ENCODE measurements at places on chromosomes 2 and 18.

- DNase-seq, result no peak
Measured at GRCh38 chr2:187477051-187477450, 29.0 kb upstream of the CALCRL start.

DNA sequence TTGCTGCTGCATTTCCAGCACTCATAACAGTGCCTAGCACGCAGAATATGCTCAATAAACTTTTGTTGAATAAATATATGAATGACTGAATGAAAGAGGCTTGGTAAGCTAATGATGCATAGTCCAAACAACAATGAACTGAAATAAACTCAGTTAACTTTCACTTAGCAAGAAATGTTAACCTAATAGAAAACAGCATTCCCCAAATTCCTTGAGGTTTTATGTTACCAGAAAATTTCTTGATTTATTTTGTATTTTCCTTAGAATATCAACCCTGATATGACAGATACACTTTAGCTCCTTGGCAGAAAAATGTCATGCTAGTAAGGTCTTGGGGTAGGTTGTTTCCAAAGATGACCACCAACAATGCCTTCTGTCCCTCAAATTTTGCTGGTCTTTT is 217.4 kb downstream of the KCNE4 start:
- DNase-seq, result no peak

- no peak for DNase-seq
Measured at GRCh38 chr2:25328152-25329085, 13.3 kb downstream of the DNMT3A start.

DNA sequence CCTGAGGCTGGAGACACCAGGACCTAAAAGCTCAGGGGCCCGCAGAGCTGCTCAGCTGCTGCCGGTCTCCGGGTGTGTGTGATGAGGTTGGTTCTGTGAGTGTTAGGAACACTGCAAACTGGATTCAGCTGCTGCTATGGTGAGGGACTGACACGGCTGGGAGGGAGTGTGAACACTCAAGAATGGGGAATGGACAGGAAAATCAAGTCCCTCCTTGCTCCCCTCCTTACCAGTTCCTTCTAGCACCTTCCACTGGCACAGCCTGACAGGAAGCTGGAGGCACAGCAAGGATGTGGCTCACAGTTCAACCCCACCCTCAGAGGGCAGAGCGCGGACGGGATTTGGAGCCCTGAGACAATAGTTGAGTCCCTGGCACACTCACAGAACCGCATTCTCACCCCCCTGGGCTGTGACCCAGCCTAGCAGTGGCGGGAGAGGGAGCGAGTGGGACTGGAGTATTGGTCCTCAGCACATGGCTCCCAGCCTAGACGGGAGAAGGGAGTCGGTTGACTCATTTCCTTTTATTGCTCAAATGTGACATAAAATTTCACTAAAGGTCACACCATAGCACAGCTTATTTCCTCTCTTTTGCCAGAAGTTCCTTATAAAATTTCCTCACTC is 42.5 kb downstream of the LRRC30 start:
- DNase-seq, result no peak

DNA sequence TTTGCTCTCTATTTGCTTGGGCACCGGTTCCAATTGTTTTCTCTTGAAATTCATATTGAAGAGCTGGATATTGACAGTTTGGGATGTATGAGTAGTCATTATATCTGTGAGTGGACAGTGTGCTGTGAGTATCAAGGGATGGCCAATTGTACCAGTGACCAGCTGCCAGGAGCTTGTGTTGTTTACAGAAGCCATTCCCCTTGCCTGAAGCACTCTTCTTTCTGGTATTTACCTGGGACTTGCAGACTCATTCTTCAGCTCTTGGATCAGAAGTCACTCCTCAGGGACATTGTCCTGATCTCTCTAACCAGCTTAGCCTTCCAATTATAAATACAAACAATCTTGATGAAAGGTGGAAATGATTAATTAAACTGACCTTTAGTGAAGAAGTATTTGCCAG is 438.3 kb upstream of the LRATD1 start:
- no peak for DNase-seq

GRCh38 chr2:88187038-88187676 is 17.0 kb downstream of the THNSL2 start:
- DNase-seq, result peak; percentile 32

- no peak for DNase-seq
Measured at GRCh38 chr2:70890469-70891065, 45.1 kb upstream of the ATP6V1B1 start.

DNA sequence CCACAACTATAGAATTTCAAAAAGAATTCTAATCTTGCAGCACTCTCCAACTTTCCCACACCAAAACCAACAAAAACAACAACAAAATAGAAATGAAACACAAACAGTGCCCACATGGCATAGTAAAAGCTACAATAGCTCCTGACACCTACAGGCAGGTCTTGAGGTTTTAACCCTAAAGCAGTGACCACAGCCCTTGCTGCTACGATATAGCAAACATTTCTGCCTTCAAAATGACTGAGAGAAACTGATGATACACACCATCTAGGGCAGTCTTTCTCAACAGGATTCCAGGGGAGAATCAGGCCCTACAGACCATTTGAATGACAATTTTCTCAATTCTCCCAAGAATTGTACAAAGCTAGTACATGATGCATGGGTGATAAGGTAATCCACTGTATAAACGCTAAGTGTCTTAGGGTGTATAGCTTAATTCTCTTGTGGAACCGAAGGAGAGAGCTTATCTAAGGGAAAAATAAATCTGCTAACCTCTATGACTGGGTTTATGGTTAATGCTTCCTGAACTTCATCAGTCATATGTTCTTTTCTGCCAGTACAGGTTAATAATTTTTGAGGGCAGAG is 46.5 kb downstream of the TRAK2 start:
- DNase-seq, result no peak

- no peak for DNase-seq
Measured at GRCh38 chr2:10573709-10574108, 116.1 kb downstream of the NOL10 start.

- DNase-seq, result no peak
Measured at GRCh38 chr18:6759579-6759978, 30.1 kb downstream of the ARHGAP28 start.

DNA sequence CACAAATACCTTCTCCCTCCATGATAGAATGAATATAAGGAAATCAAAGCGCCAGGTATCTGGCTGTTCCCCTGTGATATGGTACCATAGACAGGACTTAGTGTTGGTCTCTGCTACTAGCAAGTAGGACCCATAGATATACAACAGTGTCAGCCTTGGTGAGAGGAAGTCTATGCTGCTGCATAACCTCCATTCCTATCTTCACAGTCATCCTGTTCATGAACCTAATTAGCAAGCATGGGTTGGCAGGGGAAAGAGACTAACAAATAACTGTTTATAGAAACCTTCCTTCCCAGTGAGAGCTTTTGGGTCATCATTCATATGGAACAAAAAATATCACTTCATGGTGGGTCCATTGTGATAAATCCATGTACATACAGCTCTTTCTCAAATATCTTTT is 188.9 kb upstream of the FAM98A start:
- DNase-seq, result no peak

DNA sequence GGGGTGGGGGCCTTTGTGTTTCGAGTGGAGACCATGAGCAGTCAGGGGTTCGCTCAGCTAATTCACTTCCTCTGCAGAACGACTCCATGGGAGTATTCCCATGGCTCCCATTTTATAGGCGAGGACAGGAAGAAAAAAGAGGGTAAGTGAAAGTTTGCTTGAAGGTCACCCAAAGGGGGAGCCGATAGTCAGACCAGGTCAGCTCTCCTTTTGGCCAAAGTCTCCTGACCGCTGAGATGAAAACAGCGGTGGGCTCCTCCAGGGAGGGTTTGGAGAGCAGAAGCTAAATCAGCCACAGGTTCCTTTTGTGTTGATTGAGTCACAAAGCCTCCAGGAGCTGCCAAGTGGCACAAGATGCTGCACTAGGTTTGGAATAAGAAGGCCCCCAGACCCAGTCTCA is 34.1 kb upstream of the CTAGE1 start:
- no peak for DNase-seq

GRCh38 chr2:149692961-149693396 is 105.4 kb upstream of the MMADHC start:
- DNase-seq, result no peak

- DNase-seq, result no peak
Measured at GRCh38 chr2:232537079-232537478, 2.4 kb upstream of the CHRNG start.

DNA sequence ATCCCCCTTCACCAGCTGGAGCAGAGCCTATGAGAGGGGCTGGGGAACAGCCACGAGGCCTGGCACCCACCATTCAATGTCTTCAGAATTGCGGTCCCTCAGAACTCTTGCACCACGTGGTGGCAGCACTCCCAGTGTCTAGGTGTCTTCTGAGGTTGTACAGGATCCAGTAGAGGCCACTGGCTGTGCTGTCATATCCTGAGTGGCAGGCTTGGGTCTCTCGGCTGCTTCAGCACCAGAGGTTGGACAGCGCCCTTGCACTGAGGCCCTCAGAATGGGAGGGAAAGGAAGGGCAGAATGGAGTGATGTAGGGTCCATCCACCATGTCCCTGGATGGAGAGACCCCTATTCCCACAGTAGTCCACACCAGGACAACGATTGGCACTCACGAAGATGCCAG is 112.0 kb upstream of the TEKT4 start:
- DNase-seq, result no peak

- DNase-seq, result no peak
Measured at GRCh38 chr2:188332619-188333018, 40.9 kb downstream of the GULP1 start.

- DNase-seq, result no peak
Measured at GRCh38 chr2:65880436-65880835, 448.0 kb upstream of the SPRED2 start.

DNA sequence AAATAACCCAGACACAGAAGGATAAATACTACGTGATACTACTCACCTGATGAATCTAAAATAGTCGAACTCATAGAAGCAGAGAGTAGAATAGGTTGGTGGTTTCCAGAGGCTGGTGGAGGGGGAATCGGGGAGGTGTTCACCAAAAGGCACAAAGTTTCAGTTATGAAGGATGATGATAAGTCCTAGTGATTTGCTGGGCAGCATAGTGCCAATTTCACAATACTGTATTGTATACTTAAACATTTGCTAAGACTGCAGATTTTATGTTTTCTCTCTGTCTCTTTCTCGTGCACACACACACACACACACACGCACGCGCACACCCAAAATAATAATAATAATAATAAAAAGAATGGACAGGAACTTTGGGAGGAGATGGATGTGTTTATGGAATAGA is 220.3 kb upstream of the EPAS1 start:
- DNase-seq, result no peak

DNA sequence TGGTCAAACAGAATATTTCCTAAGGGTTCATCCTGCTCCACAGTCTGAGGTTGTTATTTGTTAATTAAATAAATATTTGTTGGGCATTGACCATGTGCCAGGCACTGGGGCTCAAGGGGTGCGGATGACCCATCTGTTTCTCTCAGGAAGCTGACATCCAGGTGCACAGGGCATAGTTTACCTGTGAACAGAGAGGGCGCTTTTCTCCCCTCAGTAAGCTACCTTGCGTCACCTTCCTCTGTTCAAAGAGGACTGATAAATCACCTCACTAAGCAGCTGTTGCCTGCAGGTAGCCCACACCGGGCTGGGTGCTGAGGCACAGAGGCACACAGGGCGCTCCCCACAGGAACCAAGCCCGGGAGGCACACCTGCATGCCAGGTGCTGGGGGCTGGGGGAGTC is 41.6 kb downstream of the SH3RF3 start:
- no peak for DNase-seq

- DNase-seq, result no peak
Measured at GRCh38 chr2:237090906-237091305, 5.2 kb downstream of the COPS8 start.

DNA sequence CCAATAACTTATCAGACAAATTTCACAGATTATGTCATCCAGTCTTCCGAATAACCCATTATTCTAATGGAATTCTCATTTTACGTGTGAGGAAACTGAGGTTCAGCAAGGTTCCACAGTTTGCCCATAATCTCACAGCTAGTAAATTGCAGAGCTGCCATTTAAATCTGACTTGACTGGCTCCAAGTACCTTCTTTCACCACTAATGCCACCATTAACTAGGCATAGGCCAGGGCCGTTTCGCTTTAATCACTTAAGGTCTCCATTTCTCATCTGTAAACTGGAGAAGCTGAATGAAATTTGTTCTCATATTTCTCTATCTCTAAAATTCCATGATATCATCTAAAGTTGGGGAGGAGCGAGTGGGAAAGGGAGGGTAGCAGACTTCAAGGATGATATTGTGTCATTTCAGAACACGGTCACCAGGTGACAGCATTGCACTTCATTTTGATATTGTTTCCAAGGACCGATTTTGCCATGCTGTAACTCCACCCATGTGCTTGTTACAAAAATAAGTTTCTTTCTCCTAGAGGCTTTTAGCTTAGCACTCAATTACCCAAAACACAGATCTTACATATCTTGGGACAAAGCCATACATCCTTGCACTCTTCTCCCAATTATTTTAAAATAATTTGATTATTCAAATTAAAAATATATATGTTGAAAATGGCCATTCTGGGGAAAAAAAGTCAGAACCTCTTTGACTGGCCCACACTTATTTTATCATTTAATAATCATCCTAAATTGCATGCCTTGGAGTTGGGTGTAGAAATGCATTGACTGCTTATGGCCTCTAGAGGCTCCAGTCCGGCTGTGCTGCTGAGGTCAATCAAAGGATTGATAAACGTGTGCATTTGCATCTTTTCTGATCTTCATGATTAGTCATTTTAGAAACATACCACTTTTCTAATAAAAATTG is 123.8 kb downstream of the AKAIN1 start:
- no peak for DNase-seq

- DNase-seq, result no peak
Measured at GRCh38 chr2:141271346-141271745, 859.5 kb downstream of the LRP1B start.

DNA sequence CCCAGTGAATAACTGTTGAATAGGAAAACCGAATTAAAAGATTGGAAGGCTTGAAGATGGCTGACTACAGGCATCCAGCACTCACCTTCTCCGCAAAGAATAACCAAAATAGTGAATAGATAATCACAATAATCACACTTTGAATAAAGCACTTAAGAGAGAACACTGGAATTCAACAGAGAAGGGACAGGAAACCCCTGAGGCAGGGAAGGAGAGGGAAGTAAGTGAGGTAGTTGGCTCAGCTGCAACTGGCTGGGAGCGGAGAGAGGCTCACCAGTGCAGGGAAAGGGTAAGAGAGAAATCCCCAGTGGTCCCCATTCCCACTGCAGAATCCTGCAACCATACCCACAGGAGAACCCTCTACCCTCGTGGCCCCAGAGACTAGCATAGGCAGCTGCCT is 246.6 kb upstream of the NCKAP5 start:
- no peak for DNase-seq

DNA sequence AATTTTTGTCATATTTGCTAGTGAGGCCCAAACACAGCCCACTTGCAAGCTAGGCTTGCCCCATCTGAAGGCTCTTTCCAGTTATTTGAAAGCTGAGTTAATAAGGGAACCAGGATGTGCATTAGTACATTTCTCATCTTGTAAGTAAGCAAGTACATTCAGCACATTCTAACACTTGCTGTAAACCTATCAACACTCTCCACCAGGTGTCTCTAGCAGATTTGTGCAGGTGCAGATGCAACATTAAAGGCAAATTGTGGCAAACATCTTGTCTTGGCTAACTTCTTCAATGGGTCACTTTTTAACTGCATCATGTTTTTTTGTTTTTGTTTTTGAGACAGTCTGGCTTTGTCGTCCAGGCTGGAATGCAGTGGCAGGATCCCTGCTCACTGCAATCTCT is 25.3 kb upstream of the MFSD6 start:
- DNase-seq, result no peak

GRCh38 chr2:16135196-16135912 is 195.0 kb downstream of the MYCN start:
- DNase-seq, result no peak

All from hypothalamus (tissue), 51 donors.